SK-N-MC (cell line): ENCODE measurements at places on chromosomes 1 and 21.
A peak's percentile ranks its signal among the peaks of the same experiment; 100 is the strongest.

GRCh38 chr1:18256282-18257235 is 149.0 kb downstream of the IGSF21 start:
- DNase-seq = peak; percentile 12

DNA sequence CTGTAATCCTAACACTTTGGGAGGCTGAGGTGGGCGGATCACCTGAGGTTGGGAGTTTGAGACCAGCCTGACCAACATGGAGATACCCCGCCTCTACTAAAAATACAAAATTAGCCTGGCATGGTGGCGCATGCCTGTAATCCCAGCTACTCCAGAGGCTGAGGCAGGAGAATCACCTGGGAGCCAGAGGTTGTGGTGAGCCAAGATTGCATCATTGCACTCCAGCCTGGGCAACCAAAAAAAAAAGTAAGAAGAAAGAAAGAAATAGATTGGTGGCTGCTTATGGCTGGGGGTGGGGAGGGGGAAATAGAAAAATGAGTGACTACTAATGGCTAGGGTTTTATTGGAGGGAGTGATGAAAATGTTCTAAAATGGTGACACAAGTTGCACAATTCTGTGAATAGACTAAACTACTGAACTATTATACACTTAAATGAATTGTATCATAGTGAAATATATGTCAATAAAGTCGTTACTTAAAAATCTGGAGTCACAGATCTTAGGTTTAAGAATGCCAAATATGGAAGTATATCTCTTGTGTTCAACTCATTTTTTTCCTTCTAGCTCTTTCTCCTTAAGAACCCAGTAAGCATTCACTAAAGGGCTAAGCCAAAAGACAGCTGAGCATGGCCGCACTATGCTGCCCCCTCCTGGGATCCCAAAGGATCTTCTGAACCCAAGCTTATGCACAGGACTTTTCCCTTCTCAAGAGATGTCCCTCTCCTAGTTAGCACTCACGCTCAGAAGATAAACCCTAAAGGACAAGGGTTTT is 3.2 kb upstream of the NPL start:
- peak; percentile 52 for DNase-seq

DNA sequence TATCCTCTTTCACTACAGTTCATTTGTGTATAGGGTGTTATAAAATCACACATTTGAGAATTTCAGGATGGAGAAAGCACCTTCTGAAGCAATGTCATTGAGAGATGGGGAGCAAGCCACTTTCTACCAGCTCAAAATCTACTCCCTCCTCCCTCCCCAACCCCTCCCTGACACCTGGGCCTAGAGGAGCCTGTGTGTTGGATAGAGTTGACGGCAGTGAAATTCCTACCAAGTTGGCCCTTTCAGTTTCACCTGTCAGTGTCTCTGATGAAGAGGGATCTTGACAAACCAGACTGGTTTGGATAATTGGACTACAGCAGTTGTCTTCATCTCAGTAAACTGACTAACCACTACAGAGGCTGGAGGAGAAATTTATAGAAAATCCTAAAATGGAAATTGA is 125.0 kb upstream of the HOOK1 start:
- no peak for DNase-seq

- DNase-seq = no peak
Measured at GRCh38 chr1:236394879-236395229, 768 bp downstream of the EDARADD start.

GRCh38 chr21:25107708-25108107 is 499.6 kb downstream of the MRPL39 start:
- no peak for DNase-seq

DNA sequence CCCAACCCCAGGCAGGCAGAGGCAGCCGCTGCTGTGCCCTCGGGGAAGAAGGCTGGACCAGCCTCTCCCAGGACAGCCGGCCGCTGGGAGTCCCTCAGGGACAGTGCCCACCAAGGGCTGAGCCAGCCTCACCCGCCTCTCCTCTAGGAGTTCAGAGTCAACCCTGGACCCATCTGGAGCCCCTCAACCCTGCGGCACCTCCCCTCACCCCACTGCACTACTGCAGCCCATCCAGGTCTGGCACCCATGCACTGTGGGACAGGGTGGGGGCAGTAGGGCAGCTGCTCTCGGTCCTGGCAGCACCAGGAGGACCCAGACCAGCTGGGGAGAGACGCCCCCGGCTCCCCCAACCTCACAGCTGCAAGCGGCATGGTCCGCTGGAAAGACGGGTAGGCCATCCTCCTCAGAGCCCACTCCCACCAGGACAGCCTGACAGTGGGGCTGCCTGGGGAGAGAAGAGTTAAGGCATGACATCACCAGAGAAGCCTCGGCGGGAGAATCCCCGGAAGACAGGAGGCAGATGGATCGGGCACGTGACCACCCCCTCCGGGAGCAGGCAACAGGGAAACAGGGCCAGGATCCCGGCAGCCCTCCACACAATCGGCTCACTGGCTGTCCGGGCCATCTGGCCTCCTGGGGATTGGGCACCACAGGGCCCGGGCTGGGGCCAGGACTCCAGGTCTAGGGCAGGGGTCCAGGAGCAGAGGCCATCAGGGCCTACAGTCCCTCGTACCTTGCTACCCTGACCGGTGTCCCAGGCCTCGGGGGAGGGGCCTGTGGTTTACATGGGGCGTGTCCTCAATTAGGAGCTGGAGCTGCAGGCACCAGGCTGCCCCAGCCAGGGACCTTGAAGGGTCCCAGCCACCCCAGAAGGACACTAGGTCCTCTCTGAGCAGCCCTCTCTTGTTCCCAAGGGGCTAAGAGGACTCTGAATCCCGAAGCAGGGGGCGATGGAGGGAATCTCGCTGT is 3.1 kb downstream of the ACAP3 start:
- DNase-seq = peak; percentile 61

DNA sequence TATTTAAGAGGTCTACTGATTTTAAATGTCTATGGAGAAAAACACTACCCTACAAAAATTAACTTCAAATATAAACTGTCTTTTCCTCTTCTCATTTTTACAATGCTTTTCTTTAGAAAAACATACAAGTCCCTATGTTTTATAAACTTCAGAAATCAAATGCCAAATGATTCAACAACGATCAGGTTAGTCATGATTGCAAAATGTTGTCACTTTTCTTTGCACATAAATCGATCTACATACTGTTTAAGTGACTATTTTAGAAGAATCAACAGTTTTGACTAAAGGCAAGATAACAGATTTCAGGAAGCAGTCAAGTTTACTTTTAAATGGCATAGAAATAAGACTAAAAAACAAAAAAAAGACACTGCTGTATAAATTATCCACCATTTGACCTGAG is 168.7 kb downstream of the GPATCH2 start:
- DNase-seq = no peak

DNA sequence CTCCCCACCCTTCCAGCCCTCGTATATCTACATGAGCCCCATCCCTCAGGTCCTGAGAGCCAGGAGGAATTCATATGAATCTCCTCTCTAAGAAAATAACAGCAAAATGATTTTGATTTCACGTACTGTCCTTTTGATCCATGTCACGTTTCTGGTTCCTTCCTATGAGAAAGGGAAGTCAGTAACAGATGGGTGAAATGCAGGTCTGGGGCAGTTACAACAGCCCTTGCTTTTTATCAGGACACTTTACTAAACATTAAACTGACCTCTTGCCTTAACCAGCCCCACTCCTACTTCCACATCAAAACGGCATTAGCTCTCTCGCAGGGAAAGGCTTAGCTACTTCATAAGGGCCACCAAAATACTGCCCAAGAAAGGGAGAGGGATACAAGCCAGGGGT is 59.0 kb downstream of the SPATA46 start:
- no peak for DNase-seq

DNA sequence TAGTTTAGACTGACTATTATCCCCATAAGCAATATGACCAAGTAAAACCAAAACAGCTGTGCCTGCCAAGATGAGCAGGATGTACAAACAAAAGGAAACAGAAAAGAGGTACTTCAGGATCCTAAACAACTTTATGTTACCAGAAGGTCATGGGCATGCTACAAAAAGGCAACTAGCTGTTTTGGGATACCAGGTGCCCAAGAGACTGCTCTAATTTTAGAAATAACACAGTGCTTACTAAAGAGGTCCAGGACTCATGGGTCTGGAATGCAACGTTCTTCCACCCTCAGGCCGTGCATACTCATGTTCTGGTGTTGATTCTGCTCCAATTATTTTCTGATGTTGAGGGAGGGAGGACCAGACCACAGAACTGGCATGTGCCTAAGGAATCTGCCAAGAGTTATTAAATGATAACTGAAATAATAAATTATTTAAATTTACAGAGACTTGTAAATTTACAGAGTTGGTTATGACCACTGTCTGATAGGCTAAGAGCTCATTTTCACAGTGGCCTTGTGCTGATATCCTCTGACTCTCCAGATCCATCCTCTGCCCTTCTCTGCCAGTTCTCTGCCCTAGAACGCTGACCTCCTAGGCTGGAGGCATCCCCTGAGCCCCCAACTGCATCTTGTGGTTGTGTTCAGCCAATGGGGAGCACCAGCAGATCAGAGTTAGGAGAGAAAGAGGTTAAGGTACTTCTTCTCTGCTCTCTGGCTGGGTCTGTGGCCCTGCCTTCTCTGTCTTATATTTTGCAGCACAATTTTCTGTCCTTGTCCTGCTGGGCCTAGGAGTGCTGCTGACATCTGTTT is 37.7 kb upstream of the BCL10 start:
- DNase-seq = no peak
